SK-N-MC (cell line): ENCODE measurements at places on chromosomes 5 and 9.

- DNase-seq, result no peak
Observed at GRCh38 chr9:27506981-27507380, 17.1 kb upstream of the IFNK start.

DNA sequence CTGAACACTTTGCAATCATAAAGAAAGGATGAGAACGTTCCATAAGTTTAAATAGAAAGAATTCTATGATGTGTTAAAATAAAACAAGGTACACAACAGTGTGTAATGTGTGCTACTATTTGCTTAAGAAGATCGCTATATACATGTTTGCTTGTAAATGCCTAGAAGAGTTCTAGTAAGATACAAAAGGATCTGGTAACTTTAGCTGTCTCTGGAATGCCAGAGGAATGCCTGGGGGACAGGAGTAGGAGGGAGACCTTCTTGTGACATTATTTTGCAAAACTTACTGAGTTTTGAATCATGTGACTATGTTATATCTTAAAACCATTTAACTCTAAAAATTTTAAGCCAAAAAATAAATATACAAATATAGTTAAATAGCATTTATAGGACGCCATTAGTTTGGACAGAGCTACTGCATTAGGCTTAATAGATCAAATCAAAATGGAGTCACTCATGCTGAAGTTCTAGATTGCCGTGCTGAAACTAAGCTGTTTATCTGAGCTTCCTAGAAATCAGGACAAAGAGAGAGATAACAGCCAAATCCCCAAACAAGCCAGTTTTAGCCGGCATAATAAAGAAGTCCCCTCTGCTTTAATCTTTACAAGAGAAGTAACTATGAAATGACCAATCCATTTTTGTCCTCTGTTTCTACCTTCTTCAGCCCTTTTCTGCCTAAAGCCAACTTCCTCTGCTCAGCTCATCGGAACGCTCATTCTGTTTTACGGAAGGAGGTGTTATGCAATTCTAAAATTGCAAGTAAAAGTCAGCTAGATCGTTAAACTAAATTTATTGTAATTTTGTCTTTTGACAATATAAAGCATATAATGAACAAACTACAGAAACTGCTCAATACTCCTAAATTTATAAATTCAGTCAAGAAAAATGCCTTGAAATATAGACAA lies 44.8 kb downstream of the LIX1 start:
- no peak for DNase-seq

DNA sequence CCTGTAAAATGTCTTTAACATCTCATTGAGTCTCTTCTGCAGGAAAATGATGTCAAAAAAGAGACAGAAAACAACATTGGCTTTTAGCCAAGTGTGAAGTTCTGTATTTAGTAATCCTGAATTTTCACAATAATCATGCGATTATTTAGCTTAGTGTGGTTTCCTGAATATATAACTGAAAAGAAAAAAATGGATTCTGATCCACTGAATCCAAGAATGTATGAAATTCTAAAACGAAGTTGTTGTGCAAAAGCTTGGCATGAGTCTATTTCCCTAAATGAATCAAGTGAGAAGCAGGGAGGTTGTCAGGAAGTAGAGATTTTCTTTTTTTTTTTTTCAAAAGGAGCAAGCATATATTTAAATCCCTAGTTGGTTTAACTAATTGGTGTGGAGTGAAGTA lies 145.9 kb upstream of the CDH6 start:
- DNase-seq, result peak; percentile 75

- DNase-seq, result no peak
Observed at GRCh38 chr5:138950421-138951031, 75.4 kb upstream of the LRRTM2 start.

DNA sequence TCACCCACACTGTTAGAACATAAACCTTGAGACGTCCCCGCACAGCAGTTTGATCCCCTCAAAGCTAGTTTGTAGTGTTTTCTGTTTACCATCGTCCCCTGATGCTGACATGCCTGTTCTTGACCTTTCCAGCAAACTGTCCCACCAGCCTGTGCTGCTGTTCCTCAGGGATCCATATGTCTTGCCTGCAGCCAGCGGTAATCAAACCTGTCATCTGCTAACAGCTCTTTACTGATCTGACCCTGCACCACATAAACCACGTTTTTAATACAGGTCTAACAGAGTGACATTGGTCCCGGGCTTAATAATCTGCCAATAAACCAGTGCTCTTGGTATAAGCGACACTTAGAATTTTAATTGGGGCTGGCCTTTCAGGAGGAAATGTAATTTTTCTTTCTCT lies 34.7 kb downstream of the PPIC start:
- no peak for DNase-seq

DNA sequence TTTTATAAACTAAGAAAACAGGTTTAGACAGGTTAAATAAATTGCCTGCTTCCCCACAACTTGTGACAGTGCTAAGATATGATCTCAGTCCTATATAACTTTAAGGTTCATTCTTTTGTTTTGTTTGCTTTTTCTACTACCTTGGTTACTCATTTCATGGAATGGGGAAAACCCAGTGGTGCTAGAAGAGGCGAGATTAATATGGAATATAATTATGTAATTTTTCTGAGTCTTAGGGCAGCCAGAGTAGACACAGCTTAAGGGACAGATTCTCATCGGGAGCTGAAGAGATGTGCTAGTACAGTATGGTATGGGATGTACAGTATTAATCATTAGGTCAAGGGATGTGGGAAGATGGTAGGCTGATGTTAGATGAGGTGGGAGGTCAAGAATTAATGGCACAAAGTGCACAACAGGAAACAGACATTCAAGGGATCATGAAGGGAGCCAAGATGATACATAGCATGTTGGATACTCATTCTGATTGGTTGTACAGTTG lies 6.2 kb downstream of the TRIM32 start:
- DNase-seq, result no peak

DNA sequence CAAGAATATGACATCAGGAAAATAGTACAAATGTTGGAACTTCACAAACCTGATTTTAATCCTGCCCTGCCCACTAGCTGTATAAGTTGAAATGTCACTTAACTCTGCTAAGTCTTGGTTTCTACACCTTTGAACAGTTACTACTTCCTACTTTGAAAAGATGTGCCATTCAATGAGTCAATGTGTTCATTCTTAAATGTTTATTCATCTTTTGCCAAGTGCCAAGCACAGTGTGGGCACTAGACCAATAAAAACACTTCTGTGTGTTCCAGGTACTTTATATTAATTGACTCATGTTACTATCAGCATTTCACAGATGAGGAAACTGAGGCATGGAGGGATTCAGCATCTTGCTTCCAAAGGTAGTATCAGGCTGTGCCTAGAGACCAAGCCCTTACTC lies 12.8 kb downstream of the PDCL start:
- no peak for DNase-seq

DNA sequence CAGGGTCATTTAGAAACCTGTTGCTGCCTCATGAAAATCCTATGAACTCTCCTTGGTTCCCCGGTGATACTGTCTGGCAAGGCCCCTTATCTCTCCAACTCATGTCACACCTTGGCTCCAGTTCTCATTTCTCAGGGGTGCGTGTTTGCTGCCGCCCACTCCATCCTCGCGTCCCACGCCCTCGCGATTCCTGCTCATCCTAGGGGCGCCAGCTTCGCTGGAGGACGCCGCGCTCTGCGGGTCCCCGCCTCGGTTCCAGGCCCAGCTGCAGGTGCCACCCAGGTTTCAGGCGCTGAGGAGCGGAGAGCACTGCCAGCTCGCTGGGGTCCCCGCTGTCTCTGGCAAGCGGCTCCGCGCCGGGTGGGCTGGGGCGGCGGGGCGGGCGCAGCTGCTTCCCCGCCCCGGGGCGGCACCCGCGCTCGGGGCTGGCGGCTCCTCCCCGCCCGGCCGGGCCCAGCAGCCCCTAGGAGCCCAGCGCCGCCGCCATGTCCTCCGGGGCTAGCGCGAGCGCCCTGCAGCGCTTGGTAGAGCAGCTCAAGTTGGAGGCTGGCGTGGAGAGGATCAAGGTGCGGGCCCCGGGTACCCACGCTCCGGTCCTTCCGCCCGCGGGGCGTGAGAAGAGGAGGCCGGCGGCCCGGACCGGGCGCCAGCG lies at the start of gene GNG10:
TSS of gene GNG10 (plus strand) at position 456 of the 652 bp plus-strand sequence. CDS start at position 486, 30 bp downstream.
- DNase-seq, result no peak

DNA sequence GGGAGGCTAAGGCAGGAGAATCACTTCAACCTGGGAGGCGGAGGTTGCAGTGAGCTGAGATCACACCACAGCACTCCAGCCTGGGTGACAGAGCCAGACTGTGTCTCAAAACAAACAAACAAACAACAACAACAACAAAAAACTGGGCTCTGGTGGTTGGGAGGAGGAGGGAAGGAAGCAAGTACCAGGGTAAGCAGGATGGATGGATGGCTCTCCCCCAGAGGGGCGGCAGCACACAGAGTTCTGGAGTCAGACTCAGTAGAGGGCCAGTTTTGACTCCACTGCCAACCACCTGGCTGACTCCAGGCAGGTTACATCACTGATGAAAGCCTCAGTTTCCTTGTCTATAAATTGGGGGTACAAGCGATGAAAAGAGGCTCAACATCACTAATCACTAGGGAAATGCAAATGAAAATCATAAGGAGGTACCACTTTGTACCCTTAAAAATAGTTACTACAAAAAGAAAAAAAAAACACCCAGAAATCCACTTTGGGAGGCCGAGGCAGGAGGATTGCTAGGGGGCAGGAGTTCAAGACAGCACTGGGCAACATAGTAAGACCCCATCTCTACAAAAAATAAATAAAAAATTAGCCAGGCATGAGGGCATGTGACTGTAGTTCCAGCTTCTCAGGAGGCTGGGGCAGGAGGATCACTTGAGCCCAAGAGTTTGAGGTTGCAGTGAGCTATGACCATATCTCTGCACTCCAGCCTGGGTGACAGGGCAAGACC lies 3.2 kb downstream of the SLC22A4 start:
- DNase-seq, result no peak

GRCh38 chr5:40521108-40521785 lies 158.5 kb upstream of the PTGER4 start:
- no peak for DNase-seq

GRCh38 chr5:56494300-56494731 lies 261.2 kb upstream of the ANKRD55 start:
- no peak for DNase-seq

DNA sequence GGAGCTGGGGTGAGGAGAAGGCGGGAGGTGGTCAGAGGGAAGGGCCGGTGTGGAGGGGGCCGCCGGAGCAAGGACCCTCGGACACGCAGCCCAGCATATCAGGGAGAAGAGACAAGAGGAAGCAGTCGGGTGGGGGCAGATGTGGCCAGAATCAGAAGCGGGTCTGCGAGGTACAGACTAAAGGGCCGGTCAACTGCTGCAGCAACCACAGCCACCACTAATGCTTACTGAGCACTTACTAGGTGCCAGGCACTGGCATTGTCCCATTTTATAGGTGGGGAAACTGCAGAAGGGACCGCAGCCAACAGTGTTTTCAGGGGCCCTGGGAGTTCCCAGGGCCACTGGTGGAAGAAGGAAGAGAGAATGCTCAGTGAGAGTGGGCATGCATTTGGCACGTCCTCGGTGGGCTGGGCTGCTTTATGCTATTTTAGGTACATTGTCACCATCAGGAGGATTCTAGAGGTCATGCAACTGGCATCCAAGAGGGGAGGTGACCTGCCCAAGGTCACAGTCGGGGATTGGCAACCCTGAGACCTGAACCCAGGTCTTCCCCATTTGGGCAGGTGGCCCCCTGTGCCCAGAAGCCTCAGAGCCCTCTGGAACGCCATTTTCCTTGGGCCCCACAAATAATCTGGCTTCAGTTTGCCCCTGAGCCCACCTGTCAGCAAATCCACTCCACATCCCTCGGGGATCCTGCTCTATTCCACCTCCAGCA lies 53.4 kb downstream of the DUSP1 start:
- DNase-seq, result no peak

GRCh38 chr9:137293482-137294090 lies 8.5 kb downstream of the NRARP start:
- no peak for DNase-seq

- no peak for DNase-seq
Observed at GRCh38 chr9:81083854-81084512, 605.4 kb downstream of the TLE1 start.

GRCh38 chr9:76798527-76798926 lies 34.3 kb downstream of the PCA3 start:
- DNase-seq, result no peak

- no peak for DNase-seq
Observed at GRCh38 chr5:163529698-163530097, 24.3 kb downstream of the MAT2B start.

- DNase-seq, result peak; percentile 67
Observed at GRCh38 chr9:113620377-113621161, 157.0 kb downstream of the RGS3 start.

GRCh38 chr5:17897776-17898175 lies 263.5 kb downstream of the TAF11L14 start:
- no peak for DNase-seq

DNA sequence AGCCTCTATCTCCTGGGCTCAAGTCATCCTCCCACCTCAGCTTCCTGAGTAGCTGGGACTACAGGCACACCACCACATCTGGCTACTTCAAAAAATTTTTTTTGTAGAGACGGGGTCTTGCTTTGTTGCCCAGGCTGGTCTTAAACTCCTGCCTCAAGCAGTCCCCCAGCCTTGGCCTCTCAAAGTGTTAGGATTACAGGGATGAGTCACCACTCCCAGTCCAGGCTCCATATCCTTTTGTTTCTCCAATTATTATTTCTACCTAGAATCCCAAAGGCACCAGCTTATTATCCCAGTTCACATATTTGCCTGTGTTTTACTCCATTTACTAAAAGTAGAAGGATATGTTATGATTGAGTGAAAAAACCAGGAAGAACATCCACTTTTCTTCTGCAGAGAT lies 84.9 kb downstream of the TEK start:
- DNase-seq, result no peak

- no peak for DNase-seq
Observed at GRCh38 chr9:2481216-2481615, 140.4 kb upstream of the VLDLR start.

GRCh38 chr9:74948937-74949336 lies 3.8 kb downstream of the C9orf40 start:
- no peak for DNase-seq

GRCh38 chr5:167952278-167952995 lies 339.0 kb upstream of the WWC1 start:
- no peak for DNase-seq

GRCh38 chr9:128575916-128576315 lies 23.5 kb downstream of the SPTAN1 start:
- DNase-seq, result no peak

DNA sequence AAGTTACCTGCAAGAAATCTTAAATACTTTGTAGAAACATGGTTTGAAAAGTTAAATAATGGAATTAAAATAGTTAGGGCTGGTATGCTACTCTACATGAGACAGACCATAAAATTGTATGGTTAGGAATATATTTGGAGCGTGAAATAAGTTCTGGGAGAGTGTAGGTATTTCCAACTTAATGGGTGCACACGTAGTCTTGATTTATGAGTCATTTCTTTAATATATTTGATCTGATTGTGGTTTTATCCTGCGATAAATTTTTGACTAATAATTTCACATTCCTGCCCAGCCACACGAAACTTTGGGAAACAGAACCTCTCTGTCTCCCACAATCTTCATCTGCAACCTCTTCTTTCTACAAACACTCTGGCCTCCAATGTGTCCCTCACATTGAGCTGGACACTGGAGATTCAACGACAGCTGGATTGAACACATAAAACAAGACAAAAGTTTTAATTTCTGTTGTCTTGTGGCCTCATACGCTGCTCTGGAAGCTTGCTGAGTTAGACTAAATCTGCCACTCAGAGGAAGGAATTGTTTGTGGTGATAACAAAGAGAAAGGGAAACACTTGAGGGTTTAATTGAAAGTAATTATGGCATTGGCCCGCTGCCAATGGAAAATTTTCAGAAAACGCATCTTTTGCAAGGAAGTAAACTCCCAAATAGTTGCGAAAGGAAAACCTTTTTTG lies 201.8 kb upstream of the ZNF608 start:
- DNase-seq, result no peak
